Cortex of kidney (tissue), 1 donor: ENCODE measurements at places on chromosomes 16 and 17.

DNA sequence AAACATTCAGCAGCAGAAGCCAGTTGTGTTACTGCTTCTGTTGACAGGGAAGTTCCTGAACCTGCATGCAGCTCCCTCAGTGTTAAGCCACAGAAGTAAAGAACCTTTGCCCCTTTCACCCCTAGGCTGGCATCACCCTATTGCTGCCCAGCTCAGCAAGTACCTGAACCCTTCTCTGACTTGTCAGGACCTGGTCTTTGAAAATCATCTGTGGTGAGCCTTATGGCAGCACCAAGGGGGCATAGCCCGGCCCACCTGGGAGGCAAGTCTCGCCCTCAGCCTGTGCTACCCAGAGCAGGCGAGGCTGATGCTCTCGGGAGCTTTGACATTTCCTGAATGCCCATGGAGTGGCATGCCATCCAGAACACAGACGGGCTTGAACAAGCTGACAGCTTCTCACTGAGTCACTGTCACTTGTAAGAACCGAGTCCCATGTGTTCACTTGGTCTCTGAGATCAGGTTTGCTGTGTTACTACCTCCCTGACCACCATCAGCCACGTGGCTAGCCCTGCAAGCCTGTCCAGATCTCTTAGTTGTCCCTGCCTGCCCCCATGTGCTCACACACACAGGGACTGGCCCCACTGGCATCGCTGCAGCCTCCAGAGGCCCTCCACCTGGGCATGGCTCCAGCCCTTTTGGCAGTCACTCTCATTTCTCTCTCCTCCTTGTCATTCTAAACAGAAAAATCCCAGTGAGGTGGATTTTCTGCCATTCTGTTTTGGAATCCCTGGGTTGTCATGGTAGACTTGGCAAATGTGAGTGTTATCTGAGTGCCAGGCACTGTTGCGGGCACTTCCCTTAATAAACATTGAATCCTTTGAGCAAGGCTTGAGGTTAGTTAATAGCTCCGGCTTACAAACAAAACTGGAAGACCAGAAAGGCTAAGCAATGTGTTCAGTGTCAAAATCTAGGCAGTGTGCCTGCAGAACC is 2.9 kb upstream of the CARMIL2 start:
- DNase-seq, result no peak

GRCh38 chr17:67461876-67462275 is 84.8 kb downstream of the PITPNC1 start:
- no peak for DNase-seq

DNA sequence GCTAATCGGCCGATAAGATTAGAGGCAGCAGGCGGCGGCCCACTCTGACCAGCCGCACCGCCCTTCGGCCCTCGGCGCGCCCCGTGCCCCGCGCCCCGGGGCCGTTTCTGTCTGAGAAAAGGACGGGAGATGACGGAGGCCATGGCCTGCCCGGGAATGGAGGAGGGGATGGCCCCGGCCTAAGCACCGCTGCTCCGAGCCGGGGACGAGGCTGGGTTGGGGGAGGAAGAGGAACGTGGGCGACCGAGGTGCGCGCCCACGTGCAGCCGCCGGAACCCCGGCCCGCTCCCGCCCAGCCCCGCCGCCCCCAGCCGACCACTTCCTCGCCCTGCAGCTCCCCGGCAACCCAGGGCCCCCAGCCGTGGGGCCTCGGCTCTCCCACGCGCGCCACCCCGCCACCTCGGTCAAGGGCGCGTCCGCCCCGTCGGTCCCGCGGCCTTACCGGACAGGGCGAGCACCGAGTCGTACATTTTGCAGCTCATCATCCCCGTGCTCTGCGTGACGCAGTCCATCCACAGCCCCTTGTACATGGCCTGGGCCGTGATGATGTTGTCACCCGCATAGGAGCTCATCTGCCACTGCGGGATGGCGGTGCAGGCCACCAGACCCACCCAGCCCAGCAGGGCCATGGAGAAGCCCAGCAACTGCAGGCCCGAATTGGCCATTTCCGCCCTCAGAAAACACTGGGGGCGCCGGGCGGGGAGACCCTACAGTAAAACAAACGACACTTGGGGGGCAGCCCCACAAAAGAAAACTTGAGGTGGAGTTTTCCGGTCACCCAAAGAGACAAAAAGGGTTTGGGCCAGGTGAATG is 693 bp downstream of the CLDN7 start:
- no peak for DNase-seq

GRCh38 chr16:51407199-51407598 is 256.1 kb upstream of the SALL1 start:
- no peak for DNase-seq

DNA sequence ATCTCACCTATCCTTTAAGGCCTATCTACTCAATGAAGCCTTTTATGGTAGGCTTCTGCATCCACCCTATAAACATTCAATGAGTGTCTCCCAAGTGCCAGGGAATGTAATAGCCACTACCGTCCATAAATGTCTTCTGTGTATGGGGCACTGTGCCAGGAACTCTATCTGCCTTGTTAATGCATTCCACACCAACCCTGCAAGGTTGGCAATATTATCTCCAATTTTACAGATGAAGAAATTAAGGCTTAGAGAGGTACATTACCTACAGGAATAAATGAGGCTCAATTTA is 20.0 kb downstream of the MAP3K14 start:
- DNase-seq, result no peak

DNA sequence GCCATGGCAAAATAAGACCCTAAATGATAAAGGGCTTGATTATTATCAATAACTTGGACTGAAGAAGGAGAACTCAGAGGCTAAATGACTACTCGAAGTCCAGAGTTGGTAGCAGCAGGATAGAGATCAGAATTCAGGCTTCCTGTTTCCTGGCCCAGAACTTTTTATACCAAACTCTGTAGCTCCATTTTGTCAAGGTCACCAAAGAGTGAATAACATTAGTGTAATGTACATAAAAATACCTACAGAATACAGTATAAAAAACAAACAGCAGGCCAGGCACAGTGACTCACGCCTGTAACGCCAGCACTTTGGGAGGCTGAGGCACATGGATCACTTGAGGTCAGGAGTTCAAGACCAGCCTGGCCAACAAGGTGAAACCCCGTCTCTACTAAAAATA is 79.0 kb downstream of the ARHGAP17 start:
- DNase-seq, result no peak

GRCh38 chr17:43169561-43170139 is 1.4 kb upstream of the NBR1 start:
- DNase-seq, result no peak

GRCh38 chr17:21301593-21302550 is 17.4 kb downstream of the MAP2K3 start:
- DNase-seq, result no peak

GRCh38 chr17:55770196-55770870 is 19.5 kb downstream of the PCTP start:
- DNase-seq, result no peak

- no peak for DNase-seq
Observed at GRCh38 chr17:17217995-17218394, 11.9 kb upstream of the PLD6 start.

DNA sequence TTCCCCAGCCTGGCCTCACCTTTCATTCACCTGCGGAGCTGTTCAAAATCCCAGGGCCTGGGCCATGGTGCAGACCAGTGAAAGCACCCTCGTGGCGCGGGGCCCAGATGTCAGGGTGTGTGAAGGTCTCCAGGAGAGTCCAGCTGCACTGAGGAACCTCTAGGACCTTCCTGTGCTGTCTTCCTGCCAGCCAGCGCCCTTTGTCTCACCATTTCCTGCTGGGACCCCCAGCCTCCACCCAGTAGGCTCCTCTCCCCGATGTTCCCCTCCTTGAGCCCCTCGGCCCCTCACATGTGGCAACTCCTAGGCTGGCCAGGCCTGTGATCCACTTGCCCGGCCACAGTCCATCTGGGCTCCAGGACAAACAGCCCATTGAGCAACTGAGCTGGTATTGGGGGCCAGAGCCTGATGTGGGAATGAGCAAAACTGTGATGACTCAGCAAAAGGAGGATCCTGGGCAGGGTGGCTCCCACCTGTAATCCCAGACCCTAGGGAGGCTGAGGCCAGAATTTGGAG is 677 bp downstream of the SULT1A2 start:
- DNase-seq, result no peak

DNA sequence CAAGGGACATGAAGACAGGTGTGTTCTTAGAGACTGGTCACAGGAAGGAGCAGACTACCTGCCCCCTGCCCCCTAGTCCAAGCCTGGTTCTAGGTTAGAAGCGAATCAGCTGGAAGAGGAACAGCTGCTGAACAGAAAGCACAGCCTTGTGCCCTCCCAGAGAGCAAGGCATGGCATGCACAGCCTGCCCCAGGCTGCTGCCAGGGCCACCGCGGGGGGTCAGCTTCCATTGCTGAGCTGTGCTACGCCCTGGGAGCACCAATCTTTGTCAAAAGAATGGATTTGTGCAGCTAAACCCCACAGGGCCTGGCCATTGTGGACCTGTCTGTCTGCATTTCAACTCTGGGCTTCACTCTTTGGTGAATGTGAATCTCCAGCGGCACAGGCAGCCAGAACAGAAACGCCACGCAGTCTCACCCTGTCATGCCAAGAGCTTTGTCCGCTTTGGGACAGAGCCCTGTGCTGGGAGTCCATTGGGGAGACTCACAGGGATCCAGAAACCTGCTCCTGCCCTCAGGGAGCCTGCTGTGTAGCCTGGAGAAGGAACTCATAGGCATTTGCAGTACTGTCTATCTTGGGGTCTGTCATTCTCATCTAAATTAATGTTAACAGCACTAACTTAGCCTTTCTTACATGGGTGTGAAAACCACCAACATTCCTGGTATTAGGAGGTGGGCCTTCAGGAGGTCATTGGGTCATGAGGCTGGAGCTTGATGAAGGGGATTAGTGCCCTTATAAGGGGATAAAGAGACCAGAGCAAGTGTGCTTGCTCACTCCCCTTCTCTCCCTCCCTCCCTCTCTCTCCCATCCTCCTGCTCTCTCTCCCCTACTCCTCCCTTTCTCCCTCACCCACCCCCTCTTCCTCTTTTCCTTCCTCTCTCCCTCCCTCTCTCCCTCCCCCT is 25.6 kb upstream of the CDRT4 start:
- no peak for DNase-seq

DNA sequence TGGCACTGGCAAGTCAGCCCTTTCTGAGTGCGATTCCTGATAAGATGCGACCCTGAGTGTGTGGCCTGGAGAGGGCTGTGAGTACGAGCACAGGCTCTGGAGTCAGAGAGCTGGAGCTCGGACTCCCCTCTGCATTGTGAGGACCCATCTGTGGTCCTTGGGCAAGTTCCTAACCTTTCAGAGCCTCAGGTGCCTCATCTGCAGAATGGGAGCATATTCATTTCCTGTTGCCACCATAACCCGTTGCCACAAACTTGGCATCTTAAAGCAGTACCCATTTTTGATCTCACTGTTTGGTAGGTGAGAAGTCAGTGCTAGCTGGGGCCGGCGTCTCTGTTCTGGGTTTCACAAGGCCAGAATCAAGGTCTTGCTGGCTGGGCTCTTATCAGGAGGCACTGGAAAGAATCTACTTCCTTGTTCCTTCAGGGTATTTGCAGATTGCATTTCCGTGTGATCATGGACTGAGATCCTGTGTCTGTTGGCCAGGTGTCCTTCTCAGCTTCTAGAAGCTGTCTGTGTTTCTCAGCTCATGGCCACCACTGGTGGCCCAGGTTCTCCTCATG is 20.2 kb downstream of the KNOP1 start:
- no peak for DNase-seq

DNA sequence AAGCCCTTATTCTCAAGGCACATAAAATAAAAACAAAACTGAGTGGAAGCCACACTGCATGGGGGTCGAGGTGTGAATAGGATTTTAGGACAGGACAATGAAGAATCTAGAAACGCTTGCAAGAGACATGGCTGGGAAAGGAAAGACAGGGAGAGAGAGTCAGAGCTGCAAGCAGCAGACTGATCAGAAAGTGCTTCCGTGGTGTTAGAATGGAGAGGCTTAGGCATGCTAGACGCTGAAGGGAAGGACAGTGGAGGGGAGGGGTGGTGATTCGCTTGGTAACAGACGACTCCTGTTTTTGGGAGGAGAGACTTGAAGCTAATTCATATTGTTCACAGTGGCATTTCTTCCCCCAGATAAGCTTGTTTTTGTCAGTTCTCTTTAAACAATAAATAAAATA is 173.5 kb downstream of the AIPL1 start:
- DNase-seq, result no peak

GRCh38 chr16:62549875-62550274 is 513.6 kb upstream of the CDH8 start:
- DNase-seq, result no peak

GRCh38 chr17:81348097-81349055 is 46.9 kb upstream of the BAHCC1 start:
- no peak for DNase-seq

GRCh38 chr17:39677542-39678339 is 9.5 kb downstream of the PNMT start:
- DNase-seq, result no peak

- no peak for DNase-seq
Observed at GRCh38 chr16:86549893-86550190, 5.2 kb downstream of the MTHFSD start.

- DNase-seq, result no peak
Observed at GRCh38 chr16:78005881-78006280, 16.5 kb upstream of the CLEC3A start.

GRCh38 chr17:32723310-32723955 is 153.5 kb downstream of the MYO1D start:
- no peak for DNase-seq

DNA sequence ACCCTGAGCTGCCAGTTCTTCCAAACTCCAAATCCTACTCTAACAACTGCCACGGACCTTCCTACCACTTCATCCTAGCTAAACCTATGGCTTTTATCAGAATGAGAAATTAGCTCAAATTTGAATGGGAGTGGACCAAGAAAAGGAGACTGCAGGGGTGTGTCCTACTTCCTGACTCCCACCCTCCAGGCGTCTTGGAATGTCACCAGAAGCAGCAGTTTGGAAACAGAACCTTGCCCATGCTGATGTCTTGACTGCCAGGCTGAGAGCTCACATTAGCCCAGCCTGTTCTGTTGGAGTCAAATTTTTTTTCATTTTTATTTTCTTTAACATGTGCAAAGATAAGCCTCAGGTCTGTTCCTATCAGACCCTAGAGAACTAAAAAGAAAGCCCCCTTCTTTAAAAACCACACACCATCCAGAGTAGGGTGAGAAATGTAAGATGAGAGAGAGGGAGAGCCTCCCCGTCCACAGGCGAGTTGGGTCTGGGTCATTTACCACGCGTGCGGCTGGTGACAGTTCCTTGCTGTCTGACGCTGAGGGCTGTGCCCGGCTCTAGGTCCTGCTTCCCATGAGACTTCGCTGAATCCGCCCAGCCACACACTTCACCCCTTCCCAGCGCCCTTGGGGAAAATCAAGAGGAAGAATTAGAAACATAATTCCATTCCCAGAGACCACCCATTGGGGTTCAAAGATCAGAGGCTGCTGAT is 54.3 kb downstream of the WNT3 start:
- DNase-seq, result no peak
